ENCODE measurements at places on chromosomes 7 and 10. TPM values are rescaled to one million over a fixed set of nuclear protein-coding genes. Genes with fewer than 3 reads are reported as not detected.

- no peak for DNase-seq
Measured at GRCh38 chr10:86186633-86187032, 180.0 kb downstream of the GRID1 start.

DNA sequence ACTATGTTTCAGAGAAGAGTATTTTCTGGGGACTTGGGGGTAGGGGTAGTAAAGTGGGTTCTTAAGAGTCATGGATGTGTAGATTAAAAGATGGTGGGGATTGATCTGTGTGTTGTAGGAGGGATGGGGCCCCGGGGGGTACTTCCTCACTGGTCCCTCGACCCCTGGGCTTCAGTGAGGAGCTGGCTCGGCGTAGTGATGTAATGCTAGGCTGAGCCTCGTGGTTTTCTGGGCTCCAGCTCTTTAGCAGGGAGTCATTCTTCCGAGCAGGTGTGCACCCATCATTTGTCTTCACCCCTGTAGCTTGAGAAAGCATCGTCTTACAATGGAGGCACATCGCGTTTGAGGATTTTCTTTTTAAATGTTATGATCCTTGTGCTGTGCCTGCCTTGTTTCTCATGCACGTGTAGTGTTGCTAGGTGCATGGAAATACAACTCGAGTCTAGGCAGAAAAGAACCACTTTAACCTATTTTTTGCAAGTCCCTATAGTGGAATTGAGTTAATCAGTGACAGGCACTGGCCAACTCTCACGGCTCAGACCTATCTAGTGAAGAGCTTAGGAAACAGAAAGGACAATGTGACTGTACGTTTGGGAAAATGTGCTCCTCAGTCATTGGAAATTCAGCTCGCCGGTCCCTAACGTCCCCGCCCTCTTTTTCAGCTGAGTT, 106.1 kb upstream of the BTBD16 start:
- DNase-seq: no peak

- DNase-seq: no peak
Measured at GRCh38 chr10:36188461-36188860, 546.4 kb upstream of the FZD8 start.

DNA sequence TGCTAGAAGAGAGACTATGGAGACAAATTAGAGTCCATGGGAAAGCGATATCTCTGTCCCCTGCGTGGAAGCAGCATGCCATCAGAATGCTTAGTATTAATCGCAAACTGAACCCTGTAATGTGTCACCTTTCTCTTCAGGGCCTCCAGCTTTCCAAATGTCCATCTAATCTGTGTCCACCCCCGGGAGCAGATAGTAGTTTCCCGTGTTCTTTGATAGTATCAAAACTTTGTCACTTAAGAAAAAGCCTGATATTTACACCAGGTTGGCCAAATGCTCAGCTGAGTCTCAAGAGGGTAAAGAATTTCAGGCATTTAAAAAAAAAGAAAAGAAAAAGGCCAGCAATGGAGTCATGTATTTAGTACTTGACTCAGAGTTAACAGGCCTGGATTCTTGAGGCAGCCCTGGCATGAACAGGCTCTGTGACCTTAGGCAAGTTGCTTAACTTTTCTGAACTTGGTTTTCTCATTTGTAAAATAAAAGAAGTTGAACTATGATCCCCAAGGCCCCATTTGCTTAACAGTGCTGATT, 10.4 kb upstream of the GSAP start:
- DNase-seq: no peak

EN2 gene
- polyA plus RNA-seq: 0.29 TPM

MPP7 gene
- 7.6 TPM for polyA plus RNA-seq

KLF14 gene
- 0.47 TPM for polyA plus RNA-seq

GHRHR gene
- polyA plus RNA-seq: 0.11 TPM

- no peak for DNase-seq
Measured at GRCh38 chr10:112389271-112389822, 15.4 kb downstream of the ACSL5 start.

DNA sequence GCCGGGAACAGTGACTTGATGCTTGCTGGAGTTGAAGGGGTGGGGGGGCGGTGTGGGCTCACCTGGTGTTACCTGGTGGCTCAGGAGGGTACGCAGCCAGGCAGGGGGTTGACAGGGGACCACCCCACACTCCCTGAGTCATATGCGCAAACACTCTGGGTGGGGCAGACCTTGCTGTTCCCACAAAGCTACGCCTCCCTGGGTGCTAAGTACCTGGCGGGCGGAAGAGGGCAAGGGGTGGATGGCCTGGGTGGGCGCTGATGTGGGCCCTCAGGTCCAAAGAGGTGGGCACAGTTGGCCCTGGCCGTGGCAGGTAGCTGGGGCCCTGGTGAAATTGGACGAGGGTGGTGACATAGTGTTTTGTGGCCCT, 13.9 kb downstream of the STX1A start:
- no peak for DNase-seq

RBAK gene
- 20.4 TPM for polyA plus RNA-seq

DNA sequence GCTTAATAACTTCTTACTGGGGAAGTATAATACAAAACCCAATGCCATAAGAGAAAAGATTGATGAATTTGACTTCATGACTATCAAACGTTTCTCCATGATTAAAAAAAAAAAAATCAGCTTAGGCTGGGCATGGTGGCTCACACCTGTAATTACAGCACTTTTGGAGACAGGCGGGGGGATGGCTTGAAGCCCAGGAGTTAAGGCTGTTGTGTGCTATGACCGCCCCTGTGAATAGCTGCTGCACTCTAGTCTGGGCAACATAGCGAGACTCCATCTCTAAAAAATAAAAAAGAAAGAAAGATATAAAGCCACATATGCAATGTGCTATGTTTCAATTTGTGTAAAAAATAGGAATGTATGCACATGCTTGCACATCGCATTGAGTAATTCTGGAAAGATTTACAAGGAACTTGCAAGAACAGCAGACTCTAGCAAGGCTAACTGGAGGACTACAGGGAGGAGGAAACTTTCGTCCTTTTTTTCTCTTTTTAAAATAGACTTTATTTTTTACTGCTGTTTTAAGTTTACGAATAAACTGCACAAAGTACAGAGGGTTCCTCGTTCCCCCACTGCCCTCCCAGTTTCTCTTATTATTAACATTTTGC, 10.3 kb upstream of the RARRES2 start:
- no peak for DNase-seq

DNA sequence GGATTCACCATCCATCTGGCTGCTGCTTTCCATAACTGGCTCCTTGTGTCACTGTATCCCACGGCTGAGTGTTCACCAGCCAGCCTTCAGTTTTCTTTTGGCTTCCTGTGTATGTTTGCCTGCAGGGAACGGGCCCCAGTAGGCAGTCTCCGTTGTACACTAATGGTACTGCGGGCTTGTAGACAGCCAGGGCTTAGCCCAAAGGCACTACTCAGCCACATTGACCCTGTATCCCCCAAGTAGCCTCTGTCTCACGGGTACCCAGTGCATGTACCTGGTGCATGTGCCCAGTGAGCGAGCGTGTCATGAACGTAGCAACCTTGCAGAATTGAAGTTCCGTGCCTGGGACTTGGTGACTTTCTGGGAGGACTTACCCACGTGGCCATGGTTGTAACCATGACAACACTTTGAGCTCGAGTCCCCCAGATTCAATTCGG, 6.1 kb downstream of the PFKFB3 start:
- no peak for DNase-seq

OTUD1 gene
- 22.7 TPM for polyA plus RNA-seq

DNA sequence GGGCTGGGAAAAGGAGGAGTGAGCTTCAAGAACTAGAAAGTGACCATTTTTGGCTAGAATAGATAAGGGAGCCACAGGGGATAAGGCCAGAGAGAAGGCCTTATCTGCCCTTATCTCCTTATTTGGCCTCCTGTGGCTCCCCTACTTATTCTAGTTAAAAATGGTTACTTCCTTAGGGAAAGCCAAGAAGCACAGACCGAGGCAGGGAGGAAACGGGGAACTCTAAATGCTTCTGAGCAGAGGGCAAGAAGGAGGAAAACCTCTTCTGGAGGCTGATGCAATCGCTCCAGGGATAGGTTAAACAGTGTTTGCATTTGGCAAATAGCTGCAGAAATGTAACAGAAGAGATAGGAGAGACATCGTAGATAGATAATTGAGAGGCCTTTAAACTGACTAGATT, 18.6 kb downstream of the NRP1 start:
- DNase-seq: no peak

DNA sequence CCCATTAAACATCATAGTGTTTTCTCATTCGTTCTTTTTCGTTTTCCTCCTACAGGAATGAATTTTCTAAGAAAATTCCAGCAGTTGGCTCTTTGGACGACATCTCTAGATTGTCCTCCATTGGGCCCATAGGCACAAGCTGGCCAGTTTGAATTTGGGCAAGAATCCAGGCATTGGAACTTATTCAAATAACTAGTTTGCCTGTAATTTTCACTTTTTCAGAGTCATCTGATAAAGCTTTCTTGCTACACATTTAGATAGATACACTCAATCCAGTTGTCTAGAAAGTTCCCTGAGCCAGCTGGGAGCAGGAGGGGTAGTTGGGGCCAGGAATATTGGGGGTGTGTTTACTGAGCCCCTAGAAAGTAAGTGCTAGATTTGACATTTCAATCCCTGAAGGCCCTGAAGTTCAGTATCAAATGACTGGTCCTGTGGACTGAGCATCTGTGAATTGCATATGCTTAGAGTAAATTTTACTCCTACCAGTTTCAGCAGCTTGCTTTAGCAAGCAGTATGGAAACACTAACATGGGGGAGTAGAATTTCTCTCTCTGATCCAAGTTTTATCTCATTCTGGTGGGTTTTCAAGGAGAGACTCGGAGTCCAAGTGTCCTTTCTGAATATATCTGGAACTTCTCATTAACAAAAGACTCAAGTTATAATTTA, 5.2 kb downstream of the EGFR start:
- no peak for DNase-seq

DNA sequence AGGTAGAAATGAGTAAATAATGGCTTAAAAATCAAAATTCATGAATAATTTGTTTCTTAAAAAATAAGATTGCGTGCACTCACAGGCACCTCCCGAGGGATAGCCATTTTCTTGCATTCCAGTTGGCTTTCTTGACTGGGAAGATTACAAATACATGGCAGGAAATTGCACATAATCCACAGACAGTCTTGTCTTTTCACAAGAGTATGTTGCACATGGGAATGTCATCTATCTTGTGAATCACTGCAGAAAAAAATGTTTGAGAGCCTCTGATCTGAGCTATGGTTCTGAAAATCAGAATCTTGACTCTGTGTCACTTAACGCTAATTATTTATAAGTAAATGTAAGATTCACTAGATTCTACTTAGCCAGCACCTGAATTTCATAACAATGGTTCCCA, 74.1 kb upstream of the PRKG1 start:
- no peak for DNase-seq

DNA sequence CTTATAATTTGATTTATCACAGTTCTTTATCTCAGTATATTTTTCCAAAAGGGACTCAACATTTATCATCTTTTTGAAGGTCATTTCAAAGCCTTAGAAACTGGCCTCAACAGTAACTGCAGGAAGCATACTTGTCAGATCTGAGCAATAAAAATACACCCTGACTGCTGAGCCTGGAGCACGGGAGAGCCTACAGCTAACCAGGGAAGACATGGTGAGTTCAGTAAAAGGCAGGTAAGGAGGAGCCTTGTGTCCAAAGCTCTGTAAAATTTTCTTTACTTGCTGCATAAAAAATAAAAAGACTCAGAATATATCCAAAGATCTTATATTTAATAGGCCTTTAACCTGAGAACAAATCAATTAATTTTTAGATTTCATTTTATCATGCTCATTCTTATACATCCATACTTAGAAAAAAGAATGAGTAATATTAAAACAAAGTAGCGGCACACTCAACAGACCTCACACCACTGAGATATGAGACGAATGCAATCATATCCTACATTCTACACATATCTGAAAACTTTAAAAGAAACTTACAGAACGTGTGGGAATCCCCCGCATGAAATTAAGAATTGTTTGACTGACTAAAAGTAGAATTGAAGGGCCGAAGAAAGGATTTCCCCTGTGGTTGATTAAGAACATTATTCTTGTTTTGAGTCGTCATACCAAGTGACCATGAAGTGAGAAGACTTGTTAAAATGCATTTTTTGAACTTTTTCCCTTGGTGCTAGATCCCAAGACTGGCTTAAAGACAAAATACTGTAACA, 296.4 kb upstream of the MKLN1 start:
- no peak for DNase-seq

DNA sequence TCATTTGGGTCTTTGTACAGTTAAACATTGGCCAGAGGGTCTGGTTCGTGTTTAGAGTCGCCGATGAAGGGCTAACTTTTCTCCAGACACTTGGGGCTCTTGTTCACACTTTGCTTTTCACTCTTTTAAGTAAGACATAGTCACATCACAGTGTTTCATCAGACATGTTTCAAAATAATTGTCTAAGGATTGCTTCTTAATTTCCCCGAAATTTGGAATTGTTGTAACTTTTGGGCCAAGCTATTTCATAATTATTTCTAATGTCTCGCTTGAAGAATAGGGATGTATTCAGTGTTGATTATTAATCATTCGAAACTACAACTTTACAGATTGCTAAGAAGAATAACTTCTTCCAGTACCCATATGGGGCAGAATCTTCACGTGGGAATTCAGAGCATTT, 92.8 kb downstream of the TCF7L2 start:
- no peak for DNase-seq

GRCh38 chr10:85791818-85792532, 574.6 kb downstream of the GRID1 start:
- no peak for DNase-seq

GRCh38 chr10:97977673-97978072, 52.7 kb downstream of the CRTAC1 start:
- no peak for DNase-seq

CAMK2G gene
- 33.2 TPM for polyA plus RNA-seq

All from renal pelvis (tissue), 12 donors.